ENCODE measurements at places on chromosomes 2 and 18. TPM values are rescaled to one million over a fixed set of nuclear protein-coding genes. Genes with fewer than 3 reads are reported as not detected.

GRCh38 chr2:56749152-56749752 is 565.5 kb downstream of the CCDC85A start:
- DNase-seq, result peak; percentile 40

- DNase-seq, result no peak
Measured at GRCh38 chr2:176818617-176819016, 394.0 kb upstream of the HNRNPA3 start.

DNA sequence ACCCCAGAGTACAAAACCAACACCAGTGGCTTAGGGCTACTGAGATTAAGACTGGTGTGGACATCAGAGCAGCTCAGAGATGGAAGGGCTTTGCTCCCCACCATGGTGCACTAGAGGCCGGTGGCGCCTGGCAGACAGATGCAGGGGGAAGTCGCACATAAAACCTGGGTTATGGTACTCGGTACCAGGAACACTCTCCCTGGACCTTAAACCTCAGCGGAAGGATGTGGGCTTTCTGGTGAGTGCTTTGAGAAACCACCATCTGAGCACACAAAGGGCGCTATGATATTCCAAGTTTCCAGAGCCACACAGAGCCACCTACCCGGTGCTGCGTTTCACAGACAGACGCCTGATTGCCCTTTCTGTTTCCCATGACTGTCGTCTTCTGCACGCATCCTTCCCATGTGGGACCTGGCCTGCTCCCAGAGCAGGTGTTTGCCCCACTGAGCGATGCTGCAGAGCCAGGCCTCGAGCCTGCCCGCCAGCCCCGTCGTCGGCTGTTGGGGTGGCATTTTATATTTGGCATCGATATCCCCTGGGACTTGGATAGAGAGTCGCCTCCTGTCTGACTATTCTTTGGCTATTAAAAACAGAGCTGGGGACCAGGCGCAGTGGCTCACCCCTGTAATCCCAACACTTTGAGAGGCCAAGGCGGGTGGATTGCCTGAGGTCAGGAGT is 89.5 kb upstream of the ODC1 start:
- DNase-seq, result no peak

DNA sequence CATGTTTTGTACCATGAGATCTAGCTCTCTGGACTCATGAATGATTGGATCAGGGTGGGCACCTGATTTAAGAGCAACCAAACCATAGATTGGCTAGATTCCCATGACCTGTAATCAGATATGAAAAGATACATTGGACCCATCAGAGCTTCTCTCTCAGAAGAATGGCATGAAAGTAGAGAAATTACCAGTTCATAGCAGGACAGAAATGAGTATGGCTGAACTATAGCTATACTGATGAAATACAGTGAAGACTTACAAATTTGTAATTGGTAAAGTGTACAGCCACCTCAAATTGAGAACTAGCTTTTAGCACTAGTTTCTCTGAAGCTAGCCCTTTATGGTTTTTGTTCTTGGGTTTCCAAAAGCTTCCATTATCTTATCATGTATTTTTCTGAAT is 19.0 kb upstream of the EML4 start:
- no peak for DNase-seq

DNA sequence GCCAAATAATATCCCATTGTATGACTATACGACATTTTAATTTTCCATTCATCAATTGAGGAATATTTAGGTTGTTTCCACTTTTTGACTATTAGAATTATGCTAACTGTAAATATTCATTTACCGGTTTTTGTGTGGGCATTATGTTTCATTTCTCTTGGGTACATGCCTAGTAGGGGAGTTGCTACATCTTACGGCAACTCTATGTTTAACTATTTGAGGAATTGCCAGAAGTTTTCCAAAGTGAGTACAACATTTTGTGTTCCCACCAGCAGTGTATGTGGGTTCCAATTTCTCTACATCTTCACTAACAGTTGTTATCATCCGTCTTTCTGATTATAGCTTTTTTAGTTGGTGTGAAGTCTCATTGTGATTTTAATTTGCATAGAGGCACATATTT is 1.6 kb upstream of the KDSR start:
- DNase-seq, result no peak

DNA sequence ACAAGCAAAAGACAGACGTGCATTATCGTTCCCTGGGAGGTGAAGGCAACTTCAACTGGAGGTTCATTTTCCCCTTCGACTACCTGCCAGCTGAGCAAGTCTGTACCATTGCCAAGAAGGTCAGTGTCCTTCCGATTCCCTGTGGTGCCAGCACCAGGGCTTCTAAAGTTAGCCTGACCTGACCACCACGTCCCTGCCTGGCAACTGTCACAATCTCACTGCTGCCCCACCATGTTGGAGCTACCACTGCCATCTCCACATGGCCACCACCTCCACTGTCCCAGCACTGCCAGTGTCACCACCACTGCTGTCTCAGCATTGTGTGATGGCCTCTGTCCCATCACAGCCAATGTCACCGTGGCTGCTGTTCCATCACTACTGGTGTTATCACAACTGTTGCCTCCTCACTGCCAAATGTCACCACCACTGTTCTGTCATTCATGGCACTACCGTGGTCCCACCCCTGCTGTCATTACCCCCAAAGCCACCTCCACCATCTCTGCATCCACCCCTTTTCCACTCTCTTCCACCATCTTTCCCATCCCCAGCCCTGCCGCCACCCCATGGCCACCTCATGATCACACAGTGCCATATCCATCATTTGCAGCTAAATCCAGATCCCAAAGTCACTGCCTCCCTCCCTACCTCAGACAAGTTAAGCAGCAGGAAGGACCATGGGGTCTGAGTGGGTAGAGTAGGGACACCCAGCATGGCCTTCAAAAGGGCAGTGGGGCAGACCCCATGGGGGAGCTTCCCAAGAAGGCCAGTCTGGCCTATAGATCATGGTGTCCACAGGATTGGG is 216.5 kb downstream of the DYSF start:
- DNase-seq, result no peak

DNA sequence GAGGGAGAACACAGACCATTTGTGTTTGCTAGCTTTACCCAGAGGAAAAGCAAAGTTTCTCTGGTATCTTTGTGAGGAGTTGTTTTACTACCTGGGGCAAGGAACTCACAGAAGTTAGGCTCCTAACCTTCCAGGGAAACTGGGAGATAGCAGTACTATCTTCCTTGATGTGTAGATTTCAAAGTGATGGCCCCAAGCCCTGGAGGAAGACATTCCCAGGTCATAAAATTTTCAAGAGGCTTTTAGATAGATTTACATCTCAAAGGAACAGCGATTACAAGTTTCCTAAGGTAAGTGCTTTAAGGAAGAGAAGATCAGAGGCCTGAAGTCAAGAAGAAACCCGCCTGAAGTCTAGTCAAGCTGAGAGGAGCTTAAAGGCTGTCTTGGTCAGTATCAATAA is 1187.8 kb upstream of the TMEFF2 start:
- DNase-seq, result no peak

- DNase-seq, result no peak
Measured at GRCh38 chr2:165820296-165820695, 26.2 kb upstream of the GALNT3 start.

DNA sequence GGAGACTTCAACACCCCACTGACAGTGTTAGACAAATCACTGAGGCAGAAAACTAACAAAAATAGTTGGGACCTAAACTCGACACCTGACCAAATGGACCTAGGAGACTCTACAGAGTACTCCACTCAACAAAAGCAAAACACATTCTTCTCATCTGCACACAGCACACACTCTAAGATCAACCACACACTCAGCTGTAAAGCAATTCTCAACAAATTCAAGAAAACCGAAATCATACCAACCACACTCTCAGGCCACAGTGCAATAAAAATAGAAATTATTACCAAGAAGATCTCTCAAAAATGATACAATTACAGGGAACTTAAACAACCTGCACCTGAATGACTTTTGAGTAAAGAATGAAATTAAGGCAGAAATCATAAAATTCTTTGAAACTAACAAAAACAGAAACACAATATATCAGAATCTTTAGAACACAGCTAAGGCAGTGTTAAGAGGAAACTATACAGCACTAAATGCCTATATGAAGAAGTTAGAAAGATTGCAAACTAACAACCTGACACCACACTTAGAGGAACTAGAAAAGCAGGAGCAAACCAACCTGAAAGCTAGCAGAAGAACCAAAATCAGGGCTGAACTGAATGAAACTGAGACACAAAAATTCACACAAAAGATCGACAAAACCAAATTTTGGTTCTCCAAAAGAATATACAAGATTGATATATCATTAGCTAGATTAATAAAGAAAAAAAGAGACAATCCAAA is 46.3 kb downstream of the RTTN start:
- DNase-seq, result no peak

DNA sequence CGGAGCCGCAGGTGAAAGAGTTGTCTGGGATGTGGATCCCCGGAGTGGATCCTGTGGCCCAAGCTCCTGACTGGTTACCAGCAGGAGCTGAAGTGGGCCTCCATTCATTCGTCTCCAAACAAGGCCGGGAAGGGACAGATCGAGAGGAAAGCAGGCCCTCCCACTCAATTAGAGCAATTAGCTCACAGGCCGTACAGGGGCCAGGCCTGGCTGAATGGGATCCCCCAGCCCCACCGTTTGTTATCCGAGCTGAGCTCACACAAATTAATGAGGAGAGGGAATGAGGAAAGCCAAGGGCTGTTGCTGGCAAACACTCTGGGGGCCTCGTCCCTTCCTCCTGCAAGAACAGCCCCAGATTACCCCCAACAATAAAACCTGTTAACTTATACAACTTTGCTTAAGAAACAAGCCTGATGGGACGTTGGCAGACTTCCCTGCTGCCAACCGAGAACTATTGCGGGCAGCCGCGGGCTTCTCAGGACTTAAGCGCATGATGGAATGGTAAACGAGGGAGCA is 338.0 kb downstream of the BCL11A start:
- peak; percentile 79 for DNase-seq

DNA sequence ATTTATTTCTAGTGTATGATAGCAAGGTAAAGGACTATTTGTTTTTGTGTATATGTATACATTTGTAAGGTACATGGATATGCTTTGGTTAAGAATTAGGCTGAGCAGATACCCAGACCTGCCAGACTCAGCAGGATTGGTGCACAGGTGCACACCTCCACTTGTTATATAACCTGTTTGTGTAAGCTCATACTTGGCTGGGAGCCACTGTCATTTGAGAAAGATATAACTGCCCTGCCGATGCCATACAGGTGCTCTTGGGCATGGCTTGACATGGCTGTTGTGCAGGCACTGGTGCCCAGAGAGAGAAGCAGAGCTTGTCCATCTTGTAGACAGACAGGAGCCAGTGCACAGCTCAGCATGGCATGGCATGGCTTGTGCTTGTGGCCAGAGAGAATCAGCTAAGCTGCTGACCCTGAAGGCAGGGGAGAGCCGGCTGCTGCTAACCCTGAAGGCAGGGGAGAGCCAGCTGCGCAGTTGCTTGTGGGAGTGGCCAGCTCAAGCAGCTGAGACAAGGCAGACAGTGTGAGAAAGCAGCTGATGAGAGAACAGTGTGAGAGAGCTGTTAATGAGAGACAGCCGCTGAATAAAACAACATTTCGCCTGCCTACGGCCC is 136.5 kb downstream of the RNF144A start:
- no peak for DNase-seq

DNA sequence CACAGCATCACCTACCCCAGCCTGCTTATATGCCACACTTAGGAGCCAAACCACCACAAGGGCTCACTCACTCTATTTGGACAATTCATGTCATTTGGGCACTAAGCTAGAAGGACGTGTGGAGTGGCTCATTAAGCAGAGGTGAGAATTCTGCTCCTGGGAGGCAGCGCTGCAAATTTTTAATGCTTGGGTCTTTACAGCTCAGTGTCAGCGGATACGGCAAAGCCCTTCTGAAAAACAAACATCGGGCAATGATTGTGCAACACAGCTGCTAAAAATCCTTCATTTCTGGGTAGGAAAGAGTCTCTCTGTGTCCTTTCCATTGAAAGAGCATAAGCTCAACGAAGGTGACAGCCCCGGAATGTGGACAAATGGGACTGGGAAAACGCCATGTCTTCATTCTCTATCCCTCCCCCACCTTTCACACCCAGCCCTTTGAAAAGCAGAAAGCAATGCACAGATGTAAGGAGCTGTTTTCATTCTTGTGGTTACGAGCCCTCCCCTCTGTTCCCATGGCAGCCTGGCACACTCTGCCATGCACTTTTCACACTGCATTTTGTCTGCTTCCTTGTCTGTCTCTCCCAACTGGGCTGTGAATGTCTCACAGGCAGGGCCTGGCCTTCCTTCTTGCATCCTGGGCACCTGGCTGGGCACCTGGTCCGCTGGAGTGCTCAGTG is 16.0 kb downstream of the TMEM177 start:
- DNase-seq, result peak; percentile 75

- DNase-seq, result no peak
Measured at GRCh38 chr2:149119368-149119767, 80.9 kb downstream of the LYPD6B start.

GRCh38 chr18:50791599-50792438 is 28.0 kb downstream of the MRO start:
- no peak for DNase-seq

DNA sequence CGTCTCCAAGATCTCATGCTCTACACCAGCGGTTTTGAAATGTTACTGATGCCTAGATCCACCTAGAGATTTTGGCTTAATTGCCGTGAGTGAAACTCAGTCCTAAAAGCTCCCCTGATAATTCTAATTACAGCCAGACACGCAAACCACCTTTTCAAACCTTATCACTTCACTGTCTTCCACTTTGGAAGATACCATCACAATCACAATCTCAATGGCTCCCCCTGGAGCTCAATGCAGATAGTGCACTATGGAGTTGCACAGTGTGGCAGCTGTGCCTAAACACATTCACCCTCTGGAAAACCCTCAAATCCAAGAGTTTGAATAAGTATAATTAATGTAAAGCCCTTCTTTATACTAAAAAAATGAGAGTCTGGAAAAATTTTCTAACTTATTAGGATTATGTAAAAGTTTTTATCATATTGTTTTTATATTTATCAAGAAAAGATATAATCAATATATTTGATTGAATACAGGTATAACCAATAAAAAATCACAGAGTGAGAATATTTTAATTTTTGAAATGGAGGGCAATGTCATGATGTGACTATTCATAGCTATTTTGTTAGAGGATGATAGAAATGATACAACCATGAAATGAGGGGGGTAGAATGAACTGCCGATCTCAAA is 102.9 kb upstream of the SLC8A1 start:
- peak; percentile 20 for DNase-seq

RIT2 gene
- total RNA-seq, result 5.1 TPM

ARHGEF33 gene
- total RNA-seq, result not detected

PDE1A gene
- 0.51 TPM for total RNA-seq

CSRNP3 gene
- 3.7 TPM for total RNA-seq

FAP gene
- total RNA-seq, result 3.3 TPM

CD302 gene
- total RNA-seq, result 9.4 TPM

ST8SIA5 gene
- 0.48 TPM for total RNA-seq

SCG2 gene
- 0.62 TPM for total RNA-seq

SGPP2 gene
- total RNA-seq, result not detected

Data from H4 (cell line).